ENCODE measurements at places on chromosomes 1 and 21.

DNA sequence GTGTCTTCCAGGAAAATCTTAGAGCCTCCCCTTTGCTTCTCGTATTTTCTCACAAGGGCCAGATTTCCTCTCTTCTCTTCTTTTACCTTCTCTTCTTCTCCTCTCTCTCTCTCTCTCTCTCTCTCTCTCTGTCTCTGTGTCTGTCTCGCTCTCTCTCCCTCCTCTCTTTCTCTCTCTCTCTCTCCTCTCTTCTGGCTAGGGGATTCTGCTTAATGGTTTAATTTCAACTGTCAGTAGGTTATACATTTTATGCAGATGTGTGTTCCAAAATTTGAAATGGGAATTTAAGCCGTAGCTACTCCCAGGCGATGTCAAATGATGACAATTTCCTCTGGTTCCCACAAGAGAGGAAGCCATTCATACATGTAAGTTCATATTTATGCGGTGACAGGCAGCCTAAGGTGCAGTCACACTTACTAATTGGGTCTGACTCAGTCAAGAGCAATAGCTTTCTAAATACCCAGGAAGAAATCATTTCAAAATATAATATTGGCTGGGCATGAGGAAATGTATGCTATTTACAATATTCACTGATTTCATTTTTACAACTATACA, 1.4 kb downstream of the DSCAM start:
- no peak for DNase-seq

GRCh38 chr1:37752583-37753471, 12.1 kb downstream of the EPHA10 start:
- no peak for DNase-seq

DNA sequence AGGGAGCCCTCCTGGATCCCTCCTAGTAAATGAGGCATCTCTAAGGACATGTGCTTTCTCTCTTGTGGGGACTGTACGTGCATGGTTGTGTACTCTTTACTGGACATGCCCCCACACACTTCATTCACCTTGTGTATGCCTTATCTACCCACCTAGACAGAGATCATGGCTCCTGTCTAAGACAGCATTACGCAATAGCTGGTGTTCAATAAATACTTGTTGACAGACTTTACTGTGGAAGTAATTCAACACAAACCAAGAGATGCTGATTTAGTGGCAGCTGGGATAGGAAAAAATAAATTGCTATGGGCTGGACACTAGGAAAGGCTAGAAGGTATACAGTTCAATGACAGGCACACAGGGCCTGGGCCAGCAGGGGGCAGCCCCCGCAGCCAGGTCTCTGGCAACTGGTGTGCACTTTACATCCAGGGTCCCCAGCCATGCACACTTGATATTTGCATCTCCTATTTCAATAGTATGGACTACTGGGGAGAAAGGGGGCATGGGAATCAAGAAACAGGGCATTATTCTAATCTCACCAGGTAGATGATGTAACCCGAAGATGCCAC, 24.2 kb downstream of the TRABD2B start:
- no peak for DNase-seq

GRCh38 chr1:65795311-65795710, 2.6 kb downstream of the PDE4B start:
- no peak for DNase-seq

DNA sequence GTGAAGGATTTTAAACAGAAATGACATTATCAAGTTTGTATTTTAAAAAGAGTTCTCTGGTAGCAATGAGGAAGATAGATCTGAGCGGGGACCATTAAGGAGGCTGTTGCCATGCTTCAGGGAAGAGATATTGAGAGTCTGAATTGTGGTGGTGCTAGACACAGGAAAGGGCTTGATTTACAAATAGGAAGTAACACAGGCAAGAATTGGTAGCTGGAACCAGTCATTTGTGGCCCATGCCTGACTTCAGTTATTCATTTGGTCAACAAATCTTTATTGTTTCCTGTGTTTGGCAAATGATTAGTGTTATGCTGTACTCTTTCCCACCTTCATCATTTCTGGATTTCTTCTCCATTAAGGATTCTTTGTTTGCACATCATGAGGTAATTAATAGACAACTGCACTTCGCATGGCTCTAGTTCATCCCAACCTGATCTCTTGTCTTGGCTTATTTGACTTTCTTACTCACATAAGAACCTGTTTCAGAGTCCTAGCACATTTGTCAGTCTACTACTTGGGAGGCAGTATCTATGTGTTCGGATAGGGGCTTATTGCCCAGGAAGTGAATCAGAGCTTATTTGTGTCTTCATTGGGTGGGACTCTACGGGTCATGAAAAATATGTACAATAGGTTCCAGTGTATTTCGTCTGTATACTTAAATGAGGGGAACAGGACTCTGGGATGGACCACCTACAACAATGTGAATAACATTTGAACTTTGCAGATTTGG, 32.3 kb downstream of the EEIG2 start:
- no peak for DNase-seq

DNA sequence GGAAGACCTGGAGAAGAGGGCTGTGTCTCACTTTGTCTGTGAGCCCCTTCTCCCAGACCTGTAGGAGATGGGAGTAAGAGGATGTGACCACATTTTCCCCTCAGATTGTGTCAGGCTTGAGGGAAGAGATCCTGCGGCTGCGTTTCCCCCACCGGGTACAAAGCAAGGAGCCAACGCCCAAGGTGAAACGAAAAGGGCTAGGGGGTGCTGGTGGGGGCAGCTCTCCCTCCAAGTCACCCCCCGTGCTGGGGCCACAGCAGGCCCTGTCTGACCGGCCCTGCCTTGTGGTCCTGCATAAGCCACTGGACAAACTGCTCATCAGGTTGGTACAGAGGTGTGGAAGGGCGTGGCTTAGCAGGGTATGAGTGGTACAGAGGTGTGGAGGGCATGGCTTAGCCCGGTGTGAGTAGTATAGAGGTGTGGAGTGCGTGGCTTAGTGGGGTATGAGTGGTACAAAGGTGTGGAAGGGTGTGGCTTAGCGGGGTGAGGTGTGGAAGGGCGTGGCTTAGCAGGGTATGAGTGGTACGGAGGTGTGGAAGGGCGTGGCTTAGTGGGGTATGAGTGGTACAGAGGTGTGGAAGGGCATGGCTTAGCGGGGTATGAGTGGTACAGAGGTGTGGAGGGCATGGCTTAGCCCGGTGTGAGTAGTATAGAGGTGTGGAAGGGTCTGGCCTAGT, 30.6 kb downstream of the HYI start:
- DNase-seq: no peak

GRCh38 chr1:158916085-158916484, 15.3 kb upstream of the PYHIN1 start:
- no peak for DNase-seq

DNA sequence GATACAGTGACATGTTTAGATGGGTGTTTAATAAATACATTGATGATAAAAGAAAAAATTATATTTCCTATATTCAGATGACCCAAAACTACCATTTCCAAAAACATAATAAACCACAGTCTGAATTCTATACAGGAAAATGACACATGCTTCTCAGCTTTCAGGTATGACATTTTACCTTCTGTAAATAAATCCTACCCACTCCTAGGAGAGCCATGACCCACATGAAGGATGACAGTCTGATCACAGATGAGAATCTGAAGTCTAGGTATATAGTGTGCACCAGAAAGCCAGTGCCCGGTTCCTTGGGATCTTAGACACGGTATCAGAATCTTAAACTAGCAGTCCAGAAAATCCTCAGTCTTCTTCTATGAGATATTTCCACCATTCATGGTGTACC, 3.7 kb upstream of the GJA9 start:
- no peak for DNase-seq

DNA sequence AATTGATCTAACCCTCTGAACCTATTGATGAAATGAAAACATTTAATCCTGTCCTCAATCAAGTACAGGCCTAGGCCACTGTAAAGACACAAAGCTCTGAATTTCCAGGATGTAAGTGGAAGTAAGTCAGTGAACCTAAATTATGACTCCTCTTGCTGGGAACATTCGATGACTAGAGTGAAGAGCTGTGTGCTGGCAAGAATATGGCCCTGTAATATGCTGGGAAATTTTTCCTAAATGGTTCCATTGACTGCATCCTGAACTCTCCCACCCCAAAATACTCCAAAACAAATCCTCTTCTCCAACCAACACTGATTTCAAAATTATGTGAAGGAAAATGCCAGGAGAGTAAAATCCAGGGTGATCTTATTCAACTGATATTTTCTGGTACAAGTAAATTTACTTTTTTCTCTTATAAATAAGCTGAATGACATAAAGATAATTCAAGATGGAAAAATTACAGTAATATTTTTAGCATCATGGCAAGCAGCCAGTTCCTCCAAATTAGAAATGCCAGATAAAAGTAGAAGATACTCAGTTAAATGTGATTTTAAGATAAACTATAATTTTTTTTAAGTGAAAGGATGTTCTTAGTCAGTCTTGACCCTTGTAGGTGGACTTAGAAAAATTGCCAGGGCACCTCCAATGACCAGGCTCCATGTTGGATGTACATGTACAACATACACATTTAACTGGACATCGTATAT, 269.4 kb downstream of the PTGER3 start:
- no peak for DNase-seq

DNA sequence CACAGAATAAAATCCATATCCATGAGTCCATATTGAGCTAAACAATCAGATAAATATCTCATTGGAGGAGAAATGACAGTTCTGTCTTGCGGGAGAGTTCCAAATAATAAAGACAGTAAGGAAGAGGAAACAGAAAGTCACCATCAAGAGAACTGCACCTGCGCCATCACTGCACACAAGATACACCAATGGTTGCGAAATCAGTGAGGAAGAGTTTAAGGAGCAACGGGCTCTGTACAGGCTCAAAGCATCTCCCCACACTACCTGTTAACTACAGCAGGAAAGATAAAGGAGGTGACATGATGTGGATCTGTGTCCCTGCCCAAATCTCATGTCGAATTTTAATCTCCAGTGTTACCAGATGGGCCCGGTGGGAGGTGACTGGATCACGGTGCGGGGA, 7.8 kb downstream of the C2CD2 start:
- no peak for DNase-seq

DNA sequence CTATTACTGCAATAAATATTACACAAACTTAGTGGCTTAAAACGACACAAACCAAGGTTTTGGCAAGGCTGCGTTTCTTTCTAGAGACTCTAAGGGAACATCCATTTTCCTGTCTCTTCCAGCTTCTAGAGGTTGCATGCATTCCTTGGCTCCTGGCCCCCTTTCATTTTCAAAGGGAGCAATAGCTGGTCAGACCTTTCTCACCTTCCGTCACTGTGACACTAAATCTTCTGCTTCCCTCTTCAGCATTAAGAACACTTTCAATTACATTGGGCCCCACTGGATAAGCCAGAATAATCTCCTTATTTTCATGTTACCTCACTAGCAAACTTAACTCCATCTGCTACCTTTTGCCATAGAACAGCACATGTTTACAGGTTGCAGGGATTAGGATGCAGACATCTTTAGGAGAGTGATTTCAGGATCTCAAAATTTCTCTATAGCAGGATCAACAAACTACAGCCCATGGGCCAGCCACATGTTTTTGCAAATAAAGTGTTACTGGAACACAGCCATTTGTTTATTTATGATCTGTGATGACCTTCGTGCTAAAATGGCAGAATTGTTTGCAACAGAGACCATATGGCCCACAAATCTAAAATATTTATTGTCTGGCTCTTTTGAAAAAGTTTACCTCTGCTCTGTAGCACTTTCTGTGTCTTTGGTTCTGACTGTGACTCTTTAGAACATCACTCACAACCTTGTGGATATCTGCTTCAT, 221.5 kb upstream of the SGIP1 start:
- no peak for DNase-seq

GRCh38 chr1:115293899-115294298, 44.1 kb downstream of the NGF start:
- DNase-seq: no peak

DNA sequence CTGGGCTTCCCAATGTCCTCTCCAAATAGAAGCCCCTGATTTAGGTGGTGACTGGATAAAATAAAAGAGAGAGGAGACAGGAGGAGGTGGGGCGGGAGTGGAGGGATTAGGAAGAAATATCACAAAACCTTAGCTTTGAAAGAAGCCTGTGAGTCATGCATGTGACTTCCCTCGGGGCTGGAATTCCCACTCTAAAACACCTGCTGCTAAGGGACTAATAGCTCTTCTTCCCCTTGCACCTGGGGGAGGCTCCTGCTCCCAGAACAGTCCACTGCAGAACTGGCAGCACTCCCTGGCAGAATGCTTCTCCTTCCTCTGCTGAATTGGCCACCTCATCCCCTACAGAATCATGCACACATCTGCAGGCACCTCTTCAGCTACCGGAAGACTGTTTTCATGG, 207.2 kb downstream of the ATG4C start:
- no peak for DNase-seq

- DNase-seq: no peak
Observed at GRCh38 chr1:94871031-94871430, 50.9 kb downstream of the SLC44A3 start.

GRCh38 chr1:94178901-94179300, 58.0 kb upstream of the ABCA4 start:
- DNase-seq: no peak

DNA sequence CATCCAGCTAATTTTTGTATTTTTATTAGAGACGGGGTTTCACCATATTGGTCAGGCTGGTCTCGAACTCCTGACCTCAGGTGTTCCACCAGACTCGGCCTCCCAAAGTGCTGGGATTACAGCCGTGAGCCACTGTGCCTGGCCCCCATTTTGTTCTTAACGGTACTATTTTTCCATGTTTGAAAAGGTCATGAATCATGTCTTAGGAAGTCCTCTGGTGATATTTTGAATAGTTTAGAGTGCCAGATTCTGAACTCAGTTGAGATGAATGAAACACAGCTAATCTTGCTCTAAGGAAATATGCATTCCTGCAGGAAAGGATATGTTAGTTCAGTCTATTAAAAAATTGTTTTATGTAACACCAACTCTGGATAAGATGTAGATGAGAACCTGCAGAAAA, 62.6 kb upstream of the ATP2B4 start:
- no peak for DNase-seq

DNA sequence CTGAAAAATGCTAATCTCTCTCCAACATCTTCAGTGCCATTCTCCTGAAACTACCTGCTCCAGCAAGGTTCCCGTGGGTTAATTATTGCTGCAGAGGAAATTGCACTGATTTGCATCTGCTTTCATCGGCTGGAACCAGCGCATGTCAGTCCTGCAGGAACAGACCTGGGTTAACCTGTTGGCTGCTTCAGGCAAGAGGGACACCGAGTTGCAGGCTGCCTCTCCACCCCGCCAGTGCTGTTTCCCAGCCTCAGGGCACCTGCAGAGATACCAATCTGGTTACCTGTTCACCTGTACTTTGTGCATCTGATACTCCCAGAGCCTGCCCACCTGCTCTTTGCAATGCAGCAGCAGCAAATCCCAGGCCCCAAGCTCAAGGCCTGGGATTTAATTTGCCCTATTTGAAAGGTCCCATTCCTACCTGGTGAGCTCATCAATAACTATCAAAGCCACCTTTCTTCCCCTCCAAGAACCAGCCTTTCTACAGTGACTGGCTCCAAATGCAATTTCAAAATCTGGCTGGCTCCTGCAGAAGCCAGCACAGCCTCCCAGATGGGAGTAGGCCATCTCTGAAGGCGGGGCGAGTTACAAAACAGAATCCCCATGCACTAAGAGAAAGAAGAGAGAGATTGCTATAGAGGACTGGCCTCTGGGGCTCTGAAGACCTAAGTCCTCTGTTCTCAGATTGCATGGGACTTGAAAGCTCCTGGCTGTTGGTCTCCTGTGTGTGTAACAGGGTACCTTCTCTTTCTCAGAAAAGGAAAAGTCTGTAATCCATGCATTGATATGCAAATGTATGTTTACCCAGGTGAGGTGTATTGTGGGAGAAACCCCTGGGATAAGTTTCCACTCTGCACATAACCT, 67.8 kb downstream of the TOMM20 start:
- DNase-seq: no peak

GRCh38 chr1:94757931-94758330, 62.2 kb upstream of the SLC44A3 start:
- DNase-seq: no peak
